ENCODE measurements at places on chromosomes 13 and 19.
A peak's percentile ranks its signal among the peaks of the same experiment; 100 is the strongest.

DNA sequence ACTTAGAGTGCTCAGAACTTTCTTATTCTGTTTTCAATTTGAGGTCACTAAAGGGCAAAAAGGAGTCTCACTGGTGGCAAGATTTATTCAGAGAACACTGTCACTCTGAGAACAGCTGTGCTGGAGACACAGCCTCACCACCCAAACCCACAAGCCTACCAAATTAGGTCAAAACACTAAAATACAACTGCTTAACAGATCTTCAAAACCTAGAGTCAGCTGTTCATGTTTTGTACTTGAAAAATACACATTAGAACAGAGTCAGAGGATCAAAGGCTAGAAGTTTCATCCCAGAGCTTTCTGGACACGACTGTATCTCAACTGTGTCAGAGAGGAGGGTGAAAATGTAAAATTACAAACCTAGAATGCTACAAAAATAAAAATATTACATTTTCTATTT is 89.3 kb downstream of the MIPEP start:
- DNase-seq, result no peak

GRCh38 chr13:99003851-99004471 is 26.1 kb upstream of the DOCK9 start:
- DNase-seq, result no peak

DNA sequence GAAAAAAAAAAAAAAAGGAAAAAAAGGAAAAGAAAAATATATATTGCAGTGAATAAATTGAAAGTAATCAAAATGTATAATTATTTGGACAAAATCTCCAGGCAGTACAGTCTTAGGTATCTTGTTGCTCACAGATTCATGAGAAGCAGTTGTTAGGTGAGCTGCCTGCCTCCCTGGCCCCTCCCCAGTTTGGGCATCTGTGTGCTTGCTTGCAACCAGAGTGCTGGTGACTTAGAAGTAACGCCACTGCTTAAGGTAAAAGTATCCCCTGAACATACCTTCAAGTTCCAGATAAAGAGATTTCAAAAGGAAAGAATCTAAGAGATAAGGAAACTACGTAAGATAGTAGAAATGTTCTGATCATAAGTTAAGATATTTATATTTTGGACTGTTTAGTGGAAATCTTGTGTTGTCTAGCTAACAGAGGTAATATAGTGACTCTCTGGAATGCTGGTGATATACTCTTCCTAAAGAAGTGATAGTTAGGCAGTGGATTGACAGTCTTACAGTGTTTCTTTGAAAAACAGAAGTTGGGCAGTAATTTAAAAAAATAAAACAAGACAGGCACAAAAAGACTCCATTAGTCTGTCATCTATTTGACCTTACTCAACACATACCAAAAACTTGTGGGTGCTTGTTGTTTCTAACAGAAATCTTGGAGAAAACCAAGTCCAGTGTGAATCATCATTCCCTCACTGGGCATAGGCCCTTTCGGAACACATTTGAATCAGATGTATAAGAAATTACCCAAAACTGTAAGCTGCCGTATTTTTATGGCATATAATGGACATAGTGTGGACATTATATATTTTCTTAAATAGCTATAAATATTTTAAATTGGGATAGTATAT is 38.3 kb upstream of the KCTD4 start:
- no peak for DNase-seq

DNA sequence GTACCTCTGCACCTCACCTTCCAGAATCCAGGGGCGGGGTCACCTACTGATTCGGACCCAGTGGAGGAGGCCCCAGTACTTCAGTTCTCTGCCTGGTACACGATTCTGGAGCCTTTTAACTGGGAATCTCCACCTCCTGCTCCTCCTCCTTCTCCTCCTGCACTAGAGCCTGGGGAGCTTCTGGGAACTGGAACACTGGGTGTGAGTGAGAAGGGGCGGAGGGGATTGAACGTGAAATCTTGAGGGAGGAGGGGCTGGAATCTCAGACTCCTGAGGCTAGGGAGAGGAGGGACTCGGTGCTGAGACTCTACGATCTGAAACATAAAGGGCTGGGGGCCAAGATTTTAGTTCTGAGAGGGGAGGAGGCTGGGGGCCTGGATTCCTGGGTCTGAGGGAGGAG is at the start of gene KLK8:
Gene KLK8, minus strand, starts transcription at position 90 of the 400 bp plus-strand sequence. CDS start 437 bp downstream, outside the sequence.
- DNase-seq, result no peak

DNA sequence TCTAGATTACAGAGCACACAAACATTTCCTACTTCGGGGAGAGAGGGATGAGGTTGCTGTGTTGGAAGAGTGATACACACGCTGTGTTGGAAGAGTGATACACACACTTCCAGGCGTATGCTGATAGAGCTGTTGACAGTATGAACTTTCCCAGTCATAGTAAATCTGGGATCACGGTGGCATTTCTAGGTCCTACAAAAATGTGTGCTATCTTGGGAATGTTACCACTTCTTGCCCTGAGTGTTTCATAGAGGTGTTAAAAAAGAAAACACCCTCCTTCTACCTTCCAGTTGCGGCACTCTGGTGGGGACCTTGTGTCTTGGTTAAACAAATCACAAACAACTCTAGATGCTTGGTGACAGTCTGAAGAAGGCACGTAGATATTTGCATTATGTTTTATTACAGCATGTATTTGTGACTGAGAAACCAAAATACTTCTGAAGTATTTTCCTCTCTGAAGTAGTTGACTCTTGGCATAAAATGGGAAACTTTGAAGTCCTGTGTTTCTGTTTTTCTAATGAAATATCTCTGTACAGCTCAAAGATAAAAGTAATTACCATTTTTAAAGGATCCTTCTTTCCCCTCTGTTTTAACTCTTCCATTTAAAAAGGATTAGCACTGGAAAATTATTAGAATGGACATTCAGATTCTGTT is 52.5 kb downstream of the ARHGAP35 start:
- no peak for DNase-seq

DNA sequence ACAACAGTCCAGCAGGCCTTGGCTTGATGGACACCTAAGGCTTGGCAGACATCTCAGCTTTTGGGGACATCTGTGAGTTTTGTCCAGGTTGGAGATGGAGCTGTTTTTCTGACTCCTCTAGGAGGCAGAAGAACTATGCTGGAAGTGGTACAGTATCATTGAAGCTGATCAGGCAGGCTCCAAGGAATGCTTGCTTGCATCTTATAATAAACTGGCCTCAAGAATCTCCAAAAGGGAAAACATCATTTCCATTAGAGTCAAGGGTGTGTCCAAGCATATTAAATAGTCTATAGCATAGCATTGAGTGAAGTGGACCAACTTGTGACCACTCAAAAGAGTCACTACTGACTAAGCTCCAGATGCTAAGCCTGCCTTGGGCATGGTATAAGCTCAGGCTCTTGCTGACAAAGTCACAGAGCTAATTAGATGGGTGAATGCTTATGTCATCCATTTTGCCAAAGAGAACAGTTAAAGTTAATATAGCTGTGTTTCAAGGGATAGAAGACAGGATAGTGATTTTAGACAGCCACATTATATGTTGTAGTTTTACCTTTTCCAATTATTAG is 216.0 kb downstream of the DNAJC15 start:
- DNase-seq, result no peak

- no peak for DNase-seq
These were observed 305.0 kb downstream of the EFNB2 start for GRCh38 chr13:106230450-106230849.

GRCh38 chr19:5271145-5271544 is 69.5 kb downstream of the PTPRS start:
- DNase-seq, result no peak

GRCh38 chr13:21742096-21742495 is 71.2 kb downstream of the FGF9 start:
- DNase-seq, result no peak

GRCh38 chr13:35926859-35927530 is 204.2 kb downstream of the DCLK1 start:
- DNase-seq, result no peak

DNA sequence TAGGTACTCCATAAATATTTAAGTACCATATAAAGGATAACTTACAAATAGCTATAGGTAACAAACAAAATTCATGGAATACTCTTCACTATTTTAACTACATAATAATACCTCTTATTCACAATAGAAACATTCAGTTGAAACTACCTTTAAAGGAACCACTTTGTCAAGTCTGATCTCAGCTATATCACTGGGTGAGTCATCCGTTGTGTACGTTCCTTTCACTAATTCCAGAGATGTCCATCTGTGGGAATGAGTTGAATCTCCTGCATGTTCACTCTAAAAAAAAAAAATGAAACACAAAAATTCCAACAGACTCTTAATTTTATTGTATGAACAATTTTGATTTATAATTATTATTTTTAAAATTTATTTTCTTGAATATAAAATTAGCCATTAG is 149.4 kb upstream of the FBXL3 start:
- DNase-seq, result no peak

GRCh38 chr13:23510979-23511735 is 59.1 kb upstream of the TNFRSF19 start:
- DNase-seq, result peak; percentile 30

- no peak for DNase-seq
These were observed 4.7 kb upstream of the GJB2 start for GRCh38 chr13:20197361-20197834.

GRCh38 chr19:38466050-38466449 is 32.6 kb downstream of the RYR1 start:
- no peak for DNase-seq

DNA sequence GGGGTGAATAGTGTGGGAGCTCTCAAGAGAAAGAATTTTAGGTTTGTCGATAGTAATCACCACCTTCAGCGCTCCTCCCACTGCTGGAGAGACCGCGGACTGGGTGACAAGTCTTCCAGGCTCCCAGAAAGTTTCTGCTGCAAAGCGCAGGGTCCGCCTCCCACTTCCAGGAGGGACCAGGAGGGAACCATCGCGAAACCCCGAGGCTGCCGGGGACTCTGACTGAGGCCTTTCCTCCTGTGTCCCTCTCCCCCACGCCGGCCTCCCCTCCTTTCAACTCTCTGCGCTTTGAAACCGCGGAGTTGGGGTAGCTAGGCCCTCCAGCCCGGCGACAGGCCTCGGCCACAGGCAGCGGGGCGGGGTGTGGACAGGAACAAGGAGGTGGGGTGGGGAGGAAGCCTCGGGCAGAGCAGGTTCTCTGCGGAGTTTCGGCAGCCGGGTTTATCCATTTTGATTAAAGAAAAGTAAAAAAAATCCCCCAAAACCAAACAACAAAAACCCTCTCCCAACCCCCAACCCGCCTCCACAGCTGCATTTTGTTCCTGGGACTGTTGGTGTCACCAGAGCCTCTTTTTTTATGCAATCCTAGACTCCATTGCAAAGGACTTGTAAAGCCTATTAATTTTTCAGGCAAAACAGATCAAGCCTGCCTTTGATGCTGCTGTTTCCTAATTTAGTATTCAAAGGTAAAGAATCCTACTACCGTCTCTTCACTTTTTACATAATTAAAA is 157.2 kb downstream of the TM9SF2 start:
- peak; percentile 59 for DNase-seq

DNA sequence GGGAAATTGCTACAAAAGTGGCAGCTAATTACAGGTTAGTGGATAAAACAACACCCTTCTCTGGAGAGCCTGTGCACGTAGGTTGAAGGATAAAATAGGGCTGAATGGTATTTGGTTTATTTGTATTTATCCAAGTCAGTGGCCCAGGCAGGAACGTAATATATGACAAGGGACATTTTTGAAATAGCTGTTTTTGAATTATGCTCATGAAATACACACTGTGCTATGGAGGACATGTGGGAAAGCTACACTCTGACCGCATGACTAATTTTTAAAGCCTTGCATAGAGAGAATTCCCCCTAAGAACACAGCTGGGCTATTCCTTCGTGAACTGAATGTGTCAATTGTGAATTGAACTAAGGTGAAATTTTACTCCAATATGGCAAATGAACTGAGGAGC is 292.1 kb upstream of the MAB21L1 start:
- no peak for DNase-seq

- no peak for DNase-seq
These were observed 15.6 kb downstream of the EVI5L start for GRCh38 chr19:7845390-7846154.

GRCh38 chr13:97188207-97188606 is 33.9 kb upstream of the MBNL2 start:
- no peak for DNase-seq

GRCh38 chr19:2546128-2547032 is 70.5 kb downstream of the GADD45B start:
- peak; percentile 85 for DNase-seq

GRCh38 chr13:90627813-90628212 is 719.7 kb upstream of the MIR17HG start:
- DNase-seq, result no peak

DNA sequence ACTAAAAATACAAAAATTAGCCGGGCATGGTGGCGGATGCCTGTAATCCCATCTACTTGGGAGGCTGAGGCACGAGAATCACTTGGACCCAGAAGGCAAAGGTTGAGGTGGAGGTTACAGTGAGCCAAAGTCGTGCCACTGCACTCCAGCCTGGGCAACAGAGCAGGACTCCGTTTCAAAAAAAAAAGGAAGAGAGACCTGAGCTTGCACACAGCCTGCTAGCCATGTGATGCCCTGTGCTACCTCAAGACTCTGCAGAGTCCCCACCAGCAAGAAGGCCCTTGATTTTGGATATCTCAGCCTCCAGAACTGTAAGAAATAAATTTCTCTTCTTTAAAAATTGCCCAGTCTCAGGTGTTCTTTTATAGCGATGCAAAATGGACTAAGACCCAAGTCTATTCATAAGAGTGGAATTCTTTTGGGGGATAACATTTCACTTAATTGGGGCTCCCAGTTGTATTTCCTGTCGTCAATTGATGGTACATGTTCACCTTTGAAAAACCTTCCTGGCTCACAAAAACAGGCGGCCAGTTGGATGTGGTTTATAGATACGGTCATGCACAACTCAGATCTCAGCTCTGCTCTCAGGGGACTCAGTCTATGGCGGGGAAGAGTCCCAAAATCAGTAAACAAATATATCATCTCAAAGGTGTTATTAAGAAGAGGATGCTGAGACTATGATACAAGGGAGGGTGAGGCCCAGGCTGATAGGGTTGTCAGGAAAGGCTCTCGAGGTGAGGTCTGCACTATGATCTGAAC is 2.4 kb upstream of the CHERP start:
- DNase-seq, result no peak

DNA sequence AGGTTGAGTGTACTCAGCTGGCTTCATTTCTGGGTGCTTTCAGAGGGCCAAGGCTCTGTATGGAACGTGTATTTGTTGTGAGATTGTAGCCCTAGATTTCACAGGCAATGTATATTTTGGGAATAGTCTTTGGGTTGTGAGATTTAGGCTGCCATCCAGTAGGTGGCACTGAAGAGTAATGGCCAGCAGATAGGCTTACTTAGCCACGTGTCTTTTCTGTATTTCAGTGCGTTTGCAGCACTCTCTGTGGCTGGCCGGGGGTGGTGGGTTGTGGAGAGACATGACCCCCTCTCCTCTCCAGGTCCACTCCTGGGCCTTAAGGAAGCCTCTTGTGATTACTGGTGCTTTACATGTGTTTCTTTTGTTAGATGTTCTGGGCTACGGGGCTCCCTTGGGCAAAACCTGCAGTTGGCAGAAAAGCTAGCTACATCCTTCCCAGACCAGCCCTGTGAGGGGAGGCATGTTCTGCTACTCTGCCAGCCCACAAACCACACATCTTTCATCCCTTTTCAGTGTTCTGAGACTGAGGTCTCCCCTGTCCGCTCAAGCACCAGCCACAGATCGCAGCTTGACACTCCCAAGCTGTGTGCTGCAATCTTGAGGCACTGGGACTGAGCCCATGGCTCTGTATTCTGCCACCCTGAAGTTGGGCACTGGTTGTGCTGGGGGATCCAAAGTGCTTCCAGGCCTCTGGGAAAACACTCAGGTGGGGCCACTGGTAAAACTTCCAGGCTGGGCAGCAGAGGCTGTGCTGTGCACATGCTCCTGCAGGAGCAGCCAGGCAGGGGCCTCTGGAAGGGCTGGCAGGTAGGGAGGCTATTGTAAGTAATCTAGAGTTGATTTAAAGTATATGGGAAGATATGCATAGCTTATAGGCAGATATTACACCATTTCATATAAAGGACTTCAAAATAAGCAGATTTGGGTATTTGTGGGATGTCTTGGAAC is 1096.8 kb upstream of the PCDH20 start:
- DNase-seq, result peak; percentile 72
